ENCODE measurements at places on chromosomes 4 and X. TPM values are rescaled to one million over a fixed set of nuclear protein-coding genes. Genes with fewer than 3 reads are reported as not detected.

Gene MAGEC2
- not detected for total RNA-seq

Gene PRRG3
- not detected for total RNA-seq

DNA sequence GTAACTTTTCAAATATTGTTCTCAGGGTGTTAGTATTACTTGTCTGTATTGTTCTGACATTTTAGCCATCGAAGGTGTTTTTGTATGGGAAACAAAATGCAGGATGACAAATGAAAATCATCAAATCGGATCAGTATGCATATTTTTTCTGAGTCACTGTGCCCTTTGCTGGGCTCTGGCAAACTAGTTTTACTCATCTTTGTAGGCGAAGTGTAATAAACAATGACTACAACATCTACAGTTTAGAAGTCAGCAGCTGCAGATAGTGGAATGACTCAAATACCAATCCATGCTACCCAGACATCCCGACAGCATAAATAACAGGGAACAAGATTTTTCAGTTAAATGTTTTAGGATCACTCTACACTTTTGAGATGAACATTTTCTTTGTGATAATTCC is 557.3 kb upstream of the TENM3 start:
- no peak for DNase-seq
- no peak overlapping the region for H3K4me3 ChIP-seq
- no peaks in the 10 kb centered on the region for H3K36me3 ChIP-seq
- H3K4me1 ChIP-seq: no peaks in the 10 kb centered on the region
- H3K27ac ChIP-seq: no peak overlapping the region
- no peaks in the 10 kb centered on the region for H3K27me3 ChIP-seq

GRCh38 chr4:21949073-21949457 is 493 bp upstream of the KCNIP4 start:
- no peaks in the 10 kb centered on the region for H3K27me3 ChIP-seq
- H3K4me3 ChIP-seq: peak overlapping the region; percentile 18
- no peaks in the 10 kb centered on the region for H3K36me3 ChIP-seq
- no peak overlapping the region for H3K27ac ChIP-seq
- no peaks in the 10 kb centered on the region for H3K4me1 ChIP-seq
- DNase-seq: no peak

DNA sequence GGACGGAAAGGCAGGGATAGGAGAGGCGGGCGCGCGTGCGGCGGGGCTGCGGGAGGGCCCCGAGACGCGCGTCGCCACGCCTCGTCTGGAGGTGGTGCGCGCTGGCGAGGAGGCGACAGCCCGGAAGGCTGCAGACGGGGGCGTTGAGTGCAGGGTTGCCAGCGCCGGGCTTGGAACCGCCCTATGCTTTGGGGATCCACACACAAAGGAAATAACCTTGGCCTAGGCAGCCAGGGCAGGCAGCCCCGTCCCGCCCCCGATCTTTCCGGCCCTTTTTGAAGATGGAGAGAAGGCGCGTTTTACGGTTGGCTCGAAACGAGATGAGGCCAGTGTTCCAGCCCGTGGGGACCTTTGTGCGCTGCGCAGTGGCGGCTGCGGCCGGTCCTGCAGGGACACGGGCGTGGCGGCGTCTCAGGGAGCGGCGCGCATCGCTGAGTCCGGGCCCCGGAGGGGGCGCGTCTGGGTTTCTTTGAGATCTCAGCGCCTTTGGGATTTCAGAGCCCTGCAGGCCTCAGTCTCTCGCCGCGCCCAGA is 50.8 kb upstream of the TRIM2 start:
- H3K4me3 ChIP-seq: peak overlapping the region; percentile 52
- peaks cover 7% of the 10 kb centered on the region for H3K4me1 ChIP-seq
- peak overlapping the region; percentile 63 for H3K27ac ChIP-seq
- no peaks in the 10 kb centered on the region for H3K27me3 ChIP-seq

DNA sequence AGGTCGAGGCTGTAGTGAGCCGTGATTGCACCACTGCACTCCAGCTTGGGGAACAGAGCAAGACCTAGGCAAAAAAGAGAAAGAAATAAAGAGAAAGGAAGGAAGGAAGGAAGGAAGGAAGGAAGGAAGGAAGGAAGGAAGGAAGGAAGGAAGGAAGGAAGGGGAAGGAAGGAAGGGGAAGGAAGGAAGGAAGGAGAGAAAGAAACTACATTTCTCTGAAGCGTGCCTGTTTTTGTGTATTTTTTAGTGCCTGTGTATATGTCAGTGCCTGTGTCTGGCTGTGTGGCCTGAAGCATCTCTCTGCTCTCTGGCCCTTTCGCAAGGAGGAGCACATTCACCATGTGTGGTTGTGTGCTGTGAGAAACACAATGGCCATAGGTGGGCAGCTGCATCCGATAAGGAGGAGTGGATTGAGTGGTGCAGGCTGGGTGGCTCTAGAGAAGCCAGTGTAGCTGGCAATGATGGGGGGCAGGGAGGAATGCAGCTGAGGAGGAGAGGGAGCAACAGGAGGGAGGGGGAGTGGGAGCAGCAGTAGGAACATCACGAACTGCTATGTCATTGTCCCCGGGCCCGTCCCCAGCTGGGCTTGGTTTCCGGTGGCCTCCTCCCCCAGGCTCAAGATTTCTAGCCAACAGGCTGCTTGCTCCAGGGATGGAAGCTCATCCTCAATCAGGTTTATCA is 11.4 kb downstream of the SYN1 start:
- no peaks in the 10 kb centered on the region for H3K27me3 ChIP-seq
- H3K4me3 ChIP-seq: no peak overlapping the region
- no peak overlapping the region for H3K27ac ChIP-seq
- H3K36me3 ChIP-seq: no peaks in the 10 kb centered on the region

DNA sequence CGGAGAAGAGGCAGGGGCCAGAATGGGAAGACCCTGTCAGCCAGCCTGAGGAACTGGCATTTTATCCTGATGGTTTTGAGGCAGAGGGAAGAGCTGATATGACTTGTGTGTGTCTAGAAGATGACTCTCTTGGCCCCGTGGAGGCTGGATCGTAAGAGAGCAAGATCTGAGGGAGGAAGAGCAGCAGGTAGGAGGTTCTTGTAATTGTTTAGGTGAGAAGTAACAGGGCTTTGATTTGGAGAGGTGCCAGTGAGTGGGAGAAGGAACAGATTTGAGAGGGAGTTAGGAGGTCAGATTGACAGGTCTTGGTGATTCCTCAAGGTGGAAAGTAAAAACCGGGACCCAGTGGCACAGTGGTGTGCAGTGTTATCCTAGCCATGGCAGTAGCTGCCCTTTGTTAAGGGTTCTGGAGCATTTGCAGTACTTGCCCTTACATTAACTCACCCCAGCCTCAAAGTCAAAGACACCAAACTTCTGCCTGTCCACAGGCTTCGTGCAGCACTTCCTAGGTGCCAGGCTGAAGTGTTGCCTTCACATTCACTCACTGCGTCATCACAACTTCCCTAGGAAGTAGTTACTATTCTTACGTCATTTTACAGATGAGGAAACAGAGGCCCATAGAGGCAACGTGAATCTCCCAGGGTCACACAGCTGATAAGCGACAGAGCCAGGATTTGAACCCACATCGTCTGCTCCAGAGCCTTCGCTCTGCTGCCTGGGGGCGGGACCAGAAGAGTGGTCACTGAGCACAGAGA is 23.7 kb downstream of the RTL5 start:
- no peaks in the 10 kb centered on the region for H3K27me3 ChIP-seq
- no peak overlapping the region for H3K4me3 ChIP-seq
- H3K36me3 ChIP-seq: no peaks in the 10 kb centered on the region
- no peak for DNase-seq

DNA sequence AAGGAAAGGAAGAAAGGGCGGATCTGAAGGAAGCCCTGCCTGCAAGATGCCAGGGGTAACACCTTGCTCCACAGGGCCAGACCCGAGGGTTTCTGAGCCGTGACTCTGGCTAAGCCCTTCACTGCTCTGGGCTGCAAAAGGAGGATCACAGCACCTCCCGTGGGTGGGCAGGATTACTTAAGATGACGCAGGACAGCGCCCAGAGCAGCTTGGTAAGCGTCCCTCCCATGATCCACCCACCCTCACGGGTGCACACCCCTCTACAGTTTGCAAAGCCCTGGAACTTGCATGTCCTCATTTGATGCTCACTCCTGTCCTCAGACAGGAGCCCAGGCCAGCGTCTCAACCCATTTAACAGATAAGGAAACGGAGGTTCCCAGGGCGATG is 64.9 kb downstream of the CRMP1 start:
- no peaks in the 10 kb centered on the region for H3K36me3 ChIP-seq
- no peak overlapping the region for H3K27ac ChIP-seq
- no peak overlapping the region for H3K4me3 ChIP-seq
- no peaks in the 10 kb centered on the region for H3K27me3 ChIP-seq
- DNase-seq: no peak
- no peaks in the 10 kb centered on the region for H3K4me1 ChIP-seq

DNA sequence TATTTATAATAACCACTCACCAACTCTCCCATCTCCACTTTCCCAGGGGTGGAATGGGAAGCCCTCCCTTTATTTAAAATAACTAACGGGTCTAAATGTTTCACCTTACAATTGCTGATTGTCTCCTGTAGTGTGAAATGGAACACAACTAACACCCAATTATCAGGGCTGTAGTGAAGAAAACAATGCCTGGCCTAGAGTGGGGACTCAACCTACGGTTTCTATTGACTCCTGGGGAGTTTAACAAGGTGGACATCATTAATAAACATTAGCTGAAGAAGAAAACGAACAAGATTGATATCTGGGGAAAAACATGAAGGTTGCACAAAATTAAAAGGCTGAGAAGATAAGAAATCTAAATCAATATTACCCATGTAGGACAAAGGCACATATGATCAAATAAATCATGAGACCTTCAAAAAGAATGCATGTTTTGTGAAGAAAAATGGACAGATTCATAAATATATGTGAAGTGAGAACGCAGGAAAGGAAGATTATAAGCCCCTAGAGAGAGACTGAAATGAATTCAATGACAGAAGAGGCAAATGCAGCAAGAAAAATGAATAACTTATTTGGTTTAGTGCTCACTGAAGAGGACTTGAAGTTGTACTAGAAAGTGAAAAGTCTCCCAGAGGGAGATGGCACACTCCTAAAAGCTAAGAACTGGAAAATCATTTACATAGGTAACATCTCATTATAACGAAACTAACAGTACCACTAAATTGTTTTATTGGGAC is 593.0 kb upstream of the AADAT start:
- H3K4me3 ChIP-seq: no peak overlapping the region
- no peak overlapping the region for H3K27ac ChIP-seq
- no peak for DNase-seq

DNA sequence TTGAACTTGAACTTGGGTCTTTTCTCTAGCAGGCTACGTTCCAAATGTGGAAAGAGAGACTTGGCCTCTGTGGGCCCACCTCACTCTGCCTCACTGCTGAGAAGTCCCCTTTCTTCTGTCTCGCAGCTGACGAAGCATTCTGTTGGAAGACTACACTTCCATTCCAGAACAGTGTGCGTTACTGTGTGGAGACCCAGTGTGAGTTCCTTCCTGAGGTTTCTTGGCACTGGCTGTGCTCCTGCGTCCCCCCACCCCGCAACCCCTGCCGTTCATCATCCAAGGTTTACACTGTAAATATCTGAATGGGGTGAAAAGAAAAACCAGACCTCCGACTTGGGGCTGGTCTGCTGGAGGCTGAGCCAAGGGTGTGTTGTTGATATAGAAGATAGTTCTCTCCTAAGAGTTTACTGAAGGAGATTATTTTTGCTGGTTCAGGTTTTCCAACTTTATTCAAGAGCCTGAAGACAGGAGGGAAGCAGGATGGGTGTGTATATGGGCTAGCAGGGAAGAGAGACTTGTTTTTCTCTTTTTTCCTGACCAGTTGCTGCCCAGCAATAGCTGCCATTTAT is 34.7 kb downstream of the NHSL2 start:
- H3K4me3 ChIP-seq: no peak overlapping the region
- H3K4me1 ChIP-seq: no peaks in the 10 kb centered on the region
- H3K36me3 ChIP-seq: no peaks in the 10 kb centered on the region
- H3K27me3 ChIP-seq: no peaks in the 10 kb centered on the region
- no peak for DNase-seq

GRCh38 chrX:153649178-153649914 is 2.3 kb downstream of the DUSP9 start:
- no peak overlapping the region for H3K4me3 ChIP-seq
- peaks cover 5% of the 10 kb centered on the region for H3K4me1 ChIP-seq
- no peaks in the 10 kb centered on the region for H3K27me3 ChIP-seq
- no peak overlapping the region for H3K27ac ChIP-seq

GRCh38 chrX:150409486-150409885 is 46.4 kb downstream of the MAMLD1 start:
- no peak for DNase-seq
- H3K4me1 ChIP-seq: no peaks in the 10 kb centered on the region
- H3K4me3 ChIP-seq: no peak overlapping the region

- peaks cover 14% of the 10 kb centered on the region for H3K4me1 ChIP-seq
- H3K4me3 ChIP-seq: peak within 1 kb of the TSS; percentile 82
- no peak for DNase-seq
- no peaks in the 10 kb centered on the region for H3K27me3 ChIP-seq
- H3K36me3 ChIP-seq: no peaks in the 10 kb centered on the region
- H3K27ac ChIP-seq: peak within 1 kb of the TSS; percentile 69
Observed at GRCh38 chr4:101347267-101347556, at the start of gene PPP3CA. PPP3CA (minus strand) TSS chr4:101347526.

DNA sequence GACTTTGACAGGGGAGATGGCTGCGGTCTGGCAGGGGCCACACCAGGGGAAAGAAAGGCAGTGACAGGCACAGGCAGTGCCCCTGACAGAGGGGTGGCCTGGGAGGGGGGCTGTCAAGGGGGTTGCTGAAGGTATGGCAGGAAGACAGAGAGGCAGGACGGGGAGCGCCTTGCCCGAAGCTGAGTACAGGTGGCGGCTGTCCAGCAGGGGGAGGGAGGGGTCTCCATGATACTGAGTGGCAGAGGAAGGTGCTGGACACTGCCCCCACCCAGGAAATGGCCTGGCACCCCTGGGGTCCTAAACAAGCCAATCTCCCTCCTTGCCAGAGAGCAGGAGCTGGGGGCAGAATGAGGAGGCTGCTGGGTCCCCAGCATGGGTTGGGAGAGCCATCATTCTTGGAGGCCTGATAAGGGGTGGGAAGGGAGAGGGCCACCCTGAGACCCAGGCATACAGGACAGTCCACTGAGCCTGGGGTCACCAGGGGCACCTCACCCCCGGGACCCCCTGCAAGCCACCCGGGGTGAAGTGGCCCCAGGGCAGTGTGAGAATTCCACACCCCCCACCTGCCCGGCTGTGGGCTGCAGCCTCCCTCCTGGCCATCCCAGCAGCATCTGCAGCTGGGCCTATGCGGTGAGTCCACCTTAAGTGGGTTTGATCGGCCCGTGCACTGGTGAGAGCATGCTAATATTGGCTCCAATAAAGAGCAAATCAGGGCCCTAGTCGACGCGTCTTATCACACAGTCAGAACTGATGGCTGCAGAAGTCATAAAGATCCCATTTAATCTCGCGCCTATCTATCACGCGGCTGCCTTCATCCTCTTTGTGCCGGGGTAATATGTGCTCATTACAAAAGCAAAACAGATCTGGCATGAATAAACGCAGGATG is 108.5 kb downstream of the FAM53A start:
- no peak for DNase-seq
- peaks cover 4% of the 10 kb centered on the region for H3K4me1 ChIP-seq
- no peaks in the 10 kb centered on the region for H3K27me3 ChIP-seq
- no peak overlapping the region for H3K27ac ChIP-seq
- H3K36me3 ChIP-seq: no peaks in the 10 kb centered on the region

DNA sequence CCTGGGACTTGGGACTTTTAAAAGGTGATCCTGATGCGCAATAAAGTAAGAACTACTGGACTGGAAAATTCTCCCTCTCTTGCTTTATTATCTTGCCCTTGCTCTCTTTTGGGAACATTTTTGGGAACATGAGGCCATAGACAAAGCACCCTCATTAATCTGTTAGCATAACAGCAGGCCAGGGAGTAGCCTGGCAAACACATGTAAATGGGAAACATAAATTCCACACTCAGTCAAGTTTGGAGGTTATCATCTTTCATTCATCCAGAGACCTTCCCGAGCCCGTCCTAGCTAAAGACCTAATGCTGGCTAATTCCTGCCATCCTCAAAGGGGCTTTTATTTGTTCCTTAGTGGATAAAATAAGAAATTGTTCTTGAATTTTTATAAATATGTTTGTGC is 162.8 kb upstream of the ARX start:
- no peaks in the 10 kb centered on the region for H3K36me3 ChIP-seq
- no peak overlapping the region for H3K4me3 ChIP-seq
- no peaks in the 10 kb centered on the region for H3K27me3 ChIP-seq
- no peak overlapping the region for H3K27ac ChIP-seq
- no peak for DNase-seq
- no peaks in the 10 kb centered on the region for H3K4me1 ChIP-seq
